ENCODE measurements at places on chromosomes 5 and 9. TPM values are rescaled to one million over a fixed set of nuclear protein-coding genes. Genes with fewer than 3 reads are reported as not detected.

DNA sequence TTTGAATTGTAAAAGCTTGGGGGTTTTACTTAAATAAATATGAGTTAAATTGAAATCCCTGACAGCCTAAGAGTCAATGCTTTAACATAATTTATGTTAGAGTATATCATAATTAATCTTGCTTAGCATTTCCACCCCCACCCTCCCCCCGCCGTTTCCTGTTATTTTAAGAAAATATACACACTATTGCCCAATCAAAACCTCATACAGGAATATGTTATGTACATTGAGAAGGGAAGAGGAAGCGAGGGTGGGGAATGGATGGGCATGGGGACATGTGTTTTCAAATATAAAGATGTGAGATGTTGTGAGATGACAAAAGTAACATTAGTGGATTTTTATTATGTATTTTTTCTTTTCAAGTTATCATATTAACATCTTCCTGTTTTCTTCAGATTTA lies 561.1 kb upstream of the MEF2C start:
- no peak for DNase-seq

- no peak for DNase-seq
Measured at GRCh38 chr5:14816999-14817761, 54.4 kb downstream of the ANKH start.

DNA sequence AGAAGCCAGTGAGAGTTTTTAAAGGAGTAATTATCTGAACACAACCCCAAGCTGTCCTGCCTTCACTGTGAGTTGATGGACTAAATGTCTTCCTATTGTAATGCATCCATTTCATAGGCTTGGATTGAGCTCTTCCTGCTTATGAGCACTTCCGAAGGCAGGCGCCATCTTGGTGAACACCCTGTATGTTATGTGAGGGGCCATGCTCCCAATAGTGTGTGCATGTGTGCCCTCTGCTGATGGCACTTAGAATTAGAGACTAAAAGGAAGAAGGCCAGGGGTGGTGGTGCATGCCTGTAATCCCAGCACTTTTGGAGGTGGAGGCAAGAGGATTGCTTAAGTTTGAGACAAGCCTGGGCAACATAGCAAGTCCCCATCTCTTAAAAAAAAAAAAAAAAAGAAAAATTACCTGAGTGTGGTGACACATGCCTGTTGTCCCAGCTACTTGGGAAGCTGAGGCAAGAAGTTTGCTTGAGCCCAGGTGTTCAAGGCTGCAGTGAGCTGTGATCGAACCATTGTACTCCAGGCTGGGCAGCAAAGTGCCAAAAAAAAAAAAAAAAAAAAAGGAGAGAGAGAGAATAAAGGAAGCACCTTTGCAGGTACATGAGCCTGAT lies 65.0 kb downstream of the C9orf152 start:
- DNase-seq: no peak

The BTNL3 gene
- total RNA-seq: not detected

The MAMDC4 gene
- 12.8 TPM for total RNA-seq

The TSSK1B gene
- not detected for total RNA-seq
